ENCODE measurements at places on chromosomes 5 and 9.

DNA sequence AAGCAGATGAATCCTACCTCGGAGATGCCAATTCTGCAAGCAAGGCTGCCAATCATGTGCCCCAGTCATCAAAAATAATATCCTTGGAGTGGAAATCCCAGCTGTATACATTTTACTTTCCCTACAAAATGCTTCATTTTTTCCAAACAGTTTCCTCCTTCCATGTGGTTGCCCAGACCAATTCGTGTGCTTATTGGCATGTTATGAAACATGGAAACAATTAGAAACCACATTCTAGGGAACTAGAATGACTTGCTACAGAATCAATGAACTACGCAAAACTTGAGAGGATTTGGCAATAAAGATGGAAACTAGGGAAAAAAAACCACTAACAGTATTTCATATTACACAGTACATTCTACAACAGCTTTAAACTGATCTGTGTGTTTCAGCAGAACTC, 584.5 kb upstream of the DMAC1 start:
- DNase-seq, result no peak

- DNase-seq, result no peak
Measured at GRCh38 chr9:130711469-130711868, 17.9 kb downstream of the EXOSC2 start.

DNA sequence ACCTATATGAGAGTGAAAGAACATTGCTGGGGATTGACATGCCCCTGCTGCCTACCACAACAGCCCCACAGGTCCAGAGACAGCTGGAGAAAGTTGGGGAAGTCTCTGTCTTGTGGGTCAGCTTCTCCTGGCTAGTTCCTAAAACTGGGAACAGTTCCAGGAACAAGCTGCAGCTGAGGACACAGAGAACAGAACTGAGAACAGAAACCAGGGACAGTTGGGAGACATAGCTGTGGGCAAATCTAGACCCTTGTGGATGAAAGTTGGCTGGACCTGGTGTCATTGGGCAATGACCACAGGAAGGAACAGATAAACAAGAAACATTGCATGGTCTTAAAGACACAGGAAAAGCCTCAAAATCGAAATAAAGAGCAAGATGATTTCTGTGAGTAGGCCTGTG, 58.3 kb upstream of the MOCS2 start:
- DNase-seq, result no peak

GRCh38 chr5:40333459-40334241, 346.1 kb upstream of the PTGER4 start:
- peak; percentile 52 for DNase-seq

- peak; percentile 58 for DNase-seq
Measured at GRCh38 chr9:124551472-124552272, 44.5 kb upstream of the NR5A1 start.
